Panc1 (cell line): ENCODE measurements at places on chromosomes 4 and X.

GRCh38 chrX:149518236-149518635 lies 13.1 kb upstream of the IDS start:
- DNase-seq, result no peak

- DNase-seq, result no peak
Measured at GRCh38 chr4:139922406-139923024, 231.5 kb downstream of the MAML3 start.

GRCh38 chr4:180336494-180337090 lies 1906.6 kb upstream of the TENM3 start:
- no peak for DNase-seq

GRCh38 chr4:140691369-140691768 lies 64.8 kb downstream of the TBC1D9 start:
- no peak for DNase-seq

- no peak for DNase-seq
Measured at GRCh38 chr4:185283723-185284122, 74.3 kb downstream of the SNX25 start.

- DNase-seq, result no peak
Measured at GRCh38 chrX:2696698-2697215, 5.7 kb downstream of the CD99 start.

GRCh38 chrX:46713672-46714490 lies 45.0 kb downstream of the SLC9A7 start:
- DNase-seq, result no peak

- no peak for DNase-seq
Measured at GRCh38 chr4:98421111-98421510, 159.9 kb downstream of the RAP1GDS1 start.

DNA sequence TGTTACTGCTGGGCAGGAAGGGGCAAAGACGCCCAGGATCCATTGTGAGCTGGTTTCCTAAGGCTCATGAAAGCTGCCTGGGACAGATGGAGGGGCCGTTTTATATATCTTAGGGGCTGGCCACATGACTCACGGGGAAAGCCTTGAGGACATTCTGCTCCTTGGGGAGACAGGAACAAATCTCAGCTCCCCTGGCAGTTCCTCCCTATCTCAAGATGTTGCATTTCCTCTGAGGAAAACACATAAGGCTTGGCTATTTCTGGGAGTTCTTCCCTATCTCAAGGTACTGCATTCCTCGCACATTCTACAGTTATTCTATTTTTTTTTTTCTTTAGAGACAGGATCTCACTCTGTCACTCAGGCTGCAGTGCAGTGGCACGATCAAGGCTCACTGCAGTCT lies 804.6 kb upstream of the TENM3 start:
- DNase-seq, result no peak

- DNase-seq, result no peak
Measured at GRCh38 chr4:76950956-76951671, 1.6 kb downstream of the SEPTIN11 start.

- DNase-seq, result no peak
Measured at GRCh38 chrX:129549124-129549523, 9.1 kb downstream of the OCRL start.

- DNase-seq, result no peak
Measured at GRCh38 chrX:36957425-36958328, 50.5 kb upstream of the FAM47C start.

- DNase-seq, result no peak
Measured at GRCh38 chr4:104716584-104716983, 221.9 kb upstream of the CXXC4 start.

DNA sequence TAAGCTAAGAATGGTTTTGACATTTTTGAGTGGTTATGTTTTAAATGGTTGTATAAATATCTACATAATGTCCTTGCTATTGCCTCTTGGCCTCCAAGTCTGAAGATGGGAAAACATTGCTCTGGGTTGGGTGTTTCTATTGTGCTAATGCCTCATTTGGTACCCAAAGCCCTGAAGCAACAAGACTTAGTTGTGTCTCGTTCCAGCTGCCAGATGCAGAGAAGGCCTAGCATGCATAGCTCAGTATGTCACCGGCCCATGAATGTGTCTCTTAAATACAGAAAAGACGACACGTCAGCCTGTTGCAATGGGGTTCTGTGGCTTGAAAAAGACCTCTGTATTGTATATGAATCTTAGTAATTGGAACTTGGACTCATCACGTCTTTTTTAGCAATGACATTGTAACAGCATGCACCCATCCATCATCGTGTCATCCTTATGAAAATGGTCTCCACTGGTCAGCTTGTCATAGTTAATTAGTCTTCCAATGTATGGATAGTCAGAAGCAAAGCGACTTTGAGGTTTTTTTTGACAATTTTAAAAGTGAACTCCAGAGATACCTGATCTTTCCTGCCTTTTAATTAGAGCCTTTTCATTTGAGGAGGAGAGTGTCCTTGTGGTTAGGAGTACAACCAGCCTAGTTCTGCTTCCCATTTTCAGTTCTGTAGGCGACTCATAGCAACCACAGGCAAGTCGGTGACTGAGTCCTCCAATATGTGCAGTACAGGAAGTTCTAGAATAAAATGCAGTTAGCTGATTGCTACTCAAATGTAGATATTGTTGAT lies 126.4 kb upstream of the GATB start:
- no peak for DNase-seq

DNA sequence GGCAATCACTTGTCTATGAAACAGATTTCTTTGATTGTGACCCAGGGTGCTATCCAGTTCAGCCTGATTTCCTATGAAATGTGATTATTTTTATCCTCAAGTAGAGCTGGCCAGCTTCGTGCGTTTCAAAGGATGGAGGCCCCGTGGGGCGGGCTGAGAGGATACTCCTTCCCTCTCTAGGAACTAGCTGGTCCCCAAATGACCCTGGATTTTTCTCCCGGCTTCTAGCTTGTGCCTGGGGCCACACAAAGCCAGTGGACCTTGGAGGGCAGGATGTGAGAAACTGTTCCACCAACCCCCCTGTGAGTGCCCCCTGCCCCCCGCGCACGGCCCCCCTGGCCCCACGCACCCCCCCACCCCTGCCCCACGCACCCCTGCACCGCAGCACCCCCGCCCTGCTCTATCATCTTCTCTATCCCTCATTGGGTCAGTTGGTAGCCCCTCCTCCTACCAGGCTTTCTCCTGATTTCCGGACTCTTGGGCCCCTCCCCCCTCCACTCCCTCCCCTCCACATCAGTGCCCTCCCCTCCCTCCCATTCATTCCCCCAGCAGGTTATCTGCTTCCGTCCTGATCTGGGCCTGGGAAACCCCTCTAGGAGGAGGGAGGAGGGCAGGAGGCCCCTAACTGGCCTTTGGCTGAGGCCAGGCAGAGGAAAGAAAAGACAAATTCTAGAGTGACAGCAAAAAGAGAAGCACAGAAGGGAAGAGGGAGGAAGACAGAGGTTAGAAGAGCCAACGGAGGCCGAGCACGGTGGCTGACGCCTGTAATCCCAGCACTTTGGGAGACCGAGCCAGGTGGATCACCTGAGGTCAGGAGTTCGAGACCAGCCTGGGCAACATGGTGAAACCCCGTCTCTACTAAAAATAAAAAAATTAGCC lies 3.3 kb downstream of the XPNPEP2 start:
- no peak for DNase-seq

- DNase-seq, result no peak
Measured at GRCh38 chr4:89753601-89754066, 83.3 kb downstream of the SNCA start.

- no peak for DNase-seq
Measured at GRCh38 chr4:3655963-3656362, 110.2 kb upstream of the ADRA2C start.

DNA sequence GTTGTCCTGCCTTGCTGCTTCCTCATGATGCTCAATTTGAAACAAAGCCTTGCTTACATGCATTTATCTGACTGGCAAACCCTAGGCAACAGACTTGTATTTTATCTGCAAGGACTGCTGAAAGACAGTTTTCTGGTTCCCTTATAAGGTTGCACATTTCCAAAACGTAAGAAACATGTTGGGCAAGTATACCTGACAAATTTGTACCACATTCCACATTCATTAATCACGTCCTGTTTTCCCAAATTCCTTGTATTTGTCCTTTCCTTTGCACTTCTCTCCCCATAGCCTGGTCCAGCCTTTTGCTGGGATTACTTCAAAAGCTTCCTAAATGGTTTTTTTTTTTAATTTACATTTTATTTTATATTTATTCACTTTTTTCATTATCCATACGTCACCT lies 310.1 kb downstream of the PPP3CA start:
- no peak for DNase-seq

- DNase-seq, result no peak
Measured at GRCh38 chr4:158250321-158250720, 40.0 kb downstream of the TMEM144 start.

- peak; percentile 55 for DNase-seq
Measured at GRCh38 chr4:174669270-174669669, 147.0 kb upstream of the HPGD start.

- DNase-seq, result no peak
Measured at GRCh38 chr4:83618991-83619645, 83.2 kb downstream of the GPAT3 start.

DNA sequence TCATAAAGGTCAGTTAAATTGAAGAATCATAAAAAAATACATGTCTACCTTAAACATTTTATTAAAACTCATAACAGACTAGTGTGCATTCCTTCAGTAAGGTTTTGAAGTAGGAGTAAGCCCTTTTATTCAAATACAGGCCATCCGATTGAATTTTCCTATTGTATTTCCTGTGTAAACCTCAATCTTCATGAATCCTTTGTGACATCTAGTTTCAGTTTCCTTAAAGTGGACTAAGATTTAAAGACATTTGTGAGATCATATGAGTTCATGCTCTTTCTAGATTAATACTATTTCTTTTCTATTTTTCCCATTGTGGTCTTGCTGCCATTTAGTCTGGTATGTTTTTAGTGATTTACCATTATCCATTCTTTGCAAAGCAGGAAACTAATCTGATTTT lies 644.7 kb upstream of the BOD1L1 start:
- no peak for DNase-seq

DNA sequence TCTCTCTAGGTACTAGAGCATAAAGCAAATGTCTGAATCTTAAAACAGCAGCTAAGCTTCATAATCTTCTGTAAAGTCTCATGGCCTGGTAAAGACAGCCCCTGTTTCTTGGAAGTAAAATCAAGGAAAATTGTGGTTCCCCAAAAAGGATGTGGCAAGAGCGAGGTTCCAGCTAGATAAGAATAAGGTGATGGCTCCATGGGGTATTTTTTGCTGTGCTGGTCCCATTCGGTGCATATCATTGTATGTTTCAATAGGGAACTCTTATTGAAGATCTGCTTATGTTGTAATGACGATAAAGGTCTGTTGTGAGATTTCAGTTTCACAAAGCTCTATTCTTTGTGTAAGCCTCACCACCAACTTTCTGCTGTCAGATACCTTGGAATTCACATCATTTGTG lies 316.9 kb upstream of the NOCT start:
- no peak for DNase-seq

GRCh38 chr4:86249074-86249473 lies 110.8 kb downstream of the MAPK10 start:
- no peak for DNase-seq

DNA sequence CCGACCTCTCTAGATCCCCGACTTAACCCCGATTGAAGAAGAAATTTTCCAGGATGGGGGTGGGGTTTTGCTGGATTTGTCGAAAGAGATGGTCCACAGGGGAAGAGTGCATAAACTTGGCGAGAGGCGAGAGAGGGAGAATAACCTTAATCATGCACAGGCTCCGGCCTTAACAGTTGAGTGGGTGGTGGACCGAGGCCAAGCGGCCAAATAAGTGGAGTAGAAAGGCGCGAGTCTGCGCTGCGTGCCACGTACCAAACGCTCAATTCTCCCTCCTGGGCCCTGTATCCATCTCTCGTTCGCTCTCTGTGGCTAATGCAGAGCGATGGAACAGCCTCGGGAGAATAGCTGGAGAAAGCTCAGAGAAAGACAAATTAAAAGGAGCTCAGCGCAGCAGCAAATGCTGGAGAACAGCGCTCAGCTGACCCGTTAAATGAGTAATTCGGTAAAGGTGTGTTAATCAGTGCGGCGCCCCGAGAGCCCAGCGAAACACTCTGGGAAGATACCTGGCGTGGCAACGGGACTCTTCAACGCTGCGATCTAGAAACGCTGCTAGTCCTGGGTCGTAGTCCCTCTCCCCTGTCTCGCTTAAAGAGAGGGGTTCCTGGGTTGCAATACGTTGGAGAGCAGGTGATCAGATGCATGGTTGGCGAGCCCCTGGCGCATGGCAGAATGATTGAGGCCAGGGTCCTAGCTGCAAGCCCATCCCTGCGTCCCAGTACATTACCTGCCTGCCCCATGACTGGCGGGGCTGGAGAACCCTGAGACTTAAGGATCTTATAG lies 887 bp upstream of the IL1RAPL2 start:
- DNase-seq, result no peak

GRCh38 chrX:79452881-79453280 lies 85.7 kb upstream of the ITM2A start:
- DNase-seq, result no peak
